CD14-positive monocyte (primary cell): ENCODE measurements at places on chromosomes 2 and 18.
A peak's percentile ranks its signal among the peaks of the same experiment; 100 is the strongest.

DNA sequence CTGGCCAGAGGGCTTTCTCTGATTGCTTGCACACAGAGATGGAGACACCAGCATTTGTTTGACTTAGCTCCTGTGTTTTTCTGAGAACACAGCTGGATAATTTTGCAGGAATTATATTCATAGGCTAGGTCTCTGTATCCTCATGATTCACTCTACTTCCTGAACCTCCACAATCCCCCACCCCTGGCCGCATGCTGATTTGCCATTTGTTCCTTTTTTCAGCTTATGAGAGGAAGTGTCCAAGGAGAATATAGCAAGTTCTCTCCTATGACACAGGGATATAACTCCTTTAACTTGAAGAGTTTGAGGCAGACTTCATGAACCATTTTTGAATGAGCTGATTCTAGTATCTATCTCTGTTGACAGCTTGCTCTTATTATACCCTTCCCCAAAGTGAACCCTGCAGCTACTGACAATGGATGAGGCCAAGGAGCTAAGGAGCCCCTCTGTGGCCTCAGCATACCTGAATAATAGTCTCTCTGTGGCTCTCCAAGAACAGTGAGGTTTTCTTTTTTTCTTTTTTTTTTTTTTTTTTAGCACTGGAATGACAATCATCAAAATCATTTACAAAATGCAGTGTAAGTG lies 15.4 kb downstream of the CAVIN2 start:
- no peak for DNase-seq

GRCh38 chr18:80225685-80226084 lies 21.6 kb downstream of the PARD6G start:
- no peak for DNase-seq

DNA sequence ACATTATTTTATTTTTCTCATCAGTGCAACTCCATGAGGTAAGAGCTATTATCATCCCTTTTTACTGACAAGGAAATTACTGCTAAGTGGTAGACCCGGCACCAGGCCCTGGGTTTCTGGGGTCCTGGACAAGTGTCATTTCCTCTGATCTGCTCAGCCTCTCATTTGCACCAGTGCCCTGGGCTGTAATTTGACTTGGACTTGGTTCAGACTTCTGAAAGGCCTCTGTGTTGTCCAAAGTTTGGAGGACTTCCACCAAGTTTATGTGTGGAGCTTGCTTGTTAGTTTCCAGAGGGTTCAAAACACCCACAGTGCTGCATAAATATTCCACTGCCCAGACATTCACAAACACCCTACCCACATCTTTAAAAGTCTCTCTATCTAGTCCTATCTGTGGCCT lies 44.0 kb upstream of the PPP1CB start:
- no peak for DNase-seq

DNA sequence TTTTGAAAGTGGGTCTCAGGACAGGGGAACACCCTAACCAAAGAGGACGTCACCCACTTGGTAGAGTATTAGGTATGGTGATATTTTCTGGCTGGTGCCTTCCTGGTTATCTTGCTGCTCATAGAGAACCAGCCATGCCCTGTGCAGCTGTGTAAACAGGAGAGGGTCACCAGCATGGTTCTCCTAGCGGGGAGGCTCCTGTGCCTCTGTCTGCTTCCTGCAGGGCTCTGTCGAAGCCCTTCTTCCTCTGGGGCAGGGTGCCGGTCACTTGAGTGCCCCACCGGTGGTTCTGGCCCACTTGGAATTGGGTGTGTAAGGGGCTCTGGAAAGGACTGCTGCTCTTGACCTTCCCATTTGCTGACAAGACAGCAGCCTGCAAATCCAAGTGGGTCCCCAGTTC lies 131.6 kb upstream of the MSH6 start:
- no peak for DNase-seq

GRCh38 chr18:66111018-66111417 lies 360.2 kb downstream of the CDH7 start:
- no peak for DNase-seq

- peak; percentile 90 for DNase-seq
These were observed 19.0 kb downstream of the INO80C start for GRCh38 chr18:35478520-35479435.

DNA sequence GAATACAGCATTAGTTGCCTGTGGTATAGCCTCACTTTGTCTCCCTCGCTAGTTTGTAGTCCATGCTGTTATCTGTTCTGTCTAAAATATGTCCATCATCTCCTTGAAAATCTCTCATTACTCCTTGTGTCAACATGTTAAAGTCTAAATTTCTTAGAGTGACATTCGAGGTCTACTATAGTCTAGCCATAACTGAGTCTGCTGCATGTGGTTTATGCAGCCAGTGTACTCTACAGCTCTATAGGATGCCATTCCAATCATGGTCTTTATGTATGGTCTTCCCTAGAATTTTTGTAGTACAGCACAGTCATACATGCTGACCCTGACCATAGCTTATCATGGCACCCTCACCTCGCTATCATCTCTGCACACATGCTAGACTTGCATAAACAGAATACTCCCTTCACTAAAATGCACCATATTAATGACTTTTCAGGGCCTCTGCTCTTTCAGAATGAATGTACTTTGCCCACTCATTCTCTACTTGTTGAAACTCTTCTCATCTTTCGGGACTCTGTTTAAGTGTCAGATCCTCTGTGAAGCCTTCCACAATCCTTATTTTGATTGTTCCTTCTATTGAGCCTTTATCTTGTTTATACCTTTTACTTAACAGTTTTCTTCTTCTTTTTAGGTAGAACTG lies 12.8 kb downstream of the TANK start:
- no peak for DNase-seq

DNA sequence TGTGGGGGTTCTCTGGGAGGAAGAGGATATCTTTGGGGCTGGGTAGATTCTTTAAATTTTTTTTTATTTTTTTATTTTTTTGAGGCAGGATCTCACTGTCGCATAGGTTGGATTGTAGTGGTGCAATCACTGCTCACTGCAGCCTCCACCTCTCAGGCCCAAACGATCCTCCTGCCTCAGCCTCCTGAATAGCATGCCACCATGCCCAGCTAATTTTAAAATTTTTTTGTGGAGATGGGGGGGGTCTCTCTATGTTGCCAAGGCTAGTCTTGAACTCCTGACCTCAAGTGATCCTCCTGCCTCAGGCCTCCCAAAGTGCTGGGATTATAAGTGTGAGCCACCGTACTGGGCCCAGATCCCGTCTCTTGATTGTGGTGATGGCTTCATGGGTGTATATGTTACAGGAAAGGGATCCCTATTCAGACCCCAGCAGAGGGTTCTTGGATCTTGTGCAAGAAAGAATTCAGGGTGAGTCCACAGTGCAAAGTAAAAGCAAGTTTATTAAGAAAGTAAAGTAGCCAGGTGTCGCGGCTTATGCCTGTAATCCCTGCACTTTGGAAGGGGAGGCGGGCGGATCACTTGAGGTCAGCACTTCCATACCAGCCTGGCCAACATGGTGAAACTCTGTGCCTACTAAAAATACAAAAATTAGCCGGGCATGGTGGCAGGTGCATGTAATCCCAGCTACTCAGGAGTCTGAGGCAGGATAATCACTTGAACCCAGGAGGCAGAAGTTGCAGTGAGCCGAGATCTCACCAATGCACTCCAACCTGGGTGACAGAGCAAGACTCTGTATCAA lies 2.0 kb upstream of the C2orf68 start:
- DNase-seq, result no peak

- no peak for DNase-seq
These were observed 69.3 kb downstream of the HDAC4 start for GRCh38 chr2:239331560-239331959.

- DNase-seq, result no peak
These were observed 299.1 kb downstream of the PAX3 start for GRCh38 chr2:221999717-222000116.

- DNase-seq, result no peak
These were observed 198.7 kb downstream of the MYCN start for GRCh38 chr2:16138811-16139662.

- DNase-seq, result no peak
These were observed 234.8 kb downstream of the NDUFA10 start for GRCh38 chr2:239790313-239790712.

DNA sequence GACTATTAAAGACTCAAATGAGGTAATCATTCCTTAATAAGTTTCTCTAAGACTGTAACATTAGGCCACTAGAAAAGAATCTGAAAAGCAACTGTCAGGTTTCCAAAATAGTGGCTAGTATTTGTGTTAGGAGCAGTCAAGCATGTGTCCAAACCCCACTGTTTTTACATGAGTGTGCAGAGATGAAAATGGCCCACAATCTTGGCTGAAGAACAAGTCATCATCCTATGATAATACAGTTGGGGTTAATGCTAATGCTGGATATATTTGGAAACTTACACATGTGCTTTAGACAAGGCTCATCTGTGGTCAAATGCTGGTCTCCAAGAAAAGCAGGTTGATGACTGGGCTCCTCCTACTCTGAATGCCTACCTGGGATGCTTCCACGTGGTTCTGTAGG lies 73.6 kb downstream of the MAIP1 start:
- no peak for DNase-seq

GRCh38 chr2:199441759-199442158 lies 16.0 kb downstream of the SATB2 start:
- DNase-seq, result no peak

GRCh38 chr18:51751901-51752300 lies 554.4 kb upstream of the MEX3C start:
- DNase-seq, result no peak

DNA sequence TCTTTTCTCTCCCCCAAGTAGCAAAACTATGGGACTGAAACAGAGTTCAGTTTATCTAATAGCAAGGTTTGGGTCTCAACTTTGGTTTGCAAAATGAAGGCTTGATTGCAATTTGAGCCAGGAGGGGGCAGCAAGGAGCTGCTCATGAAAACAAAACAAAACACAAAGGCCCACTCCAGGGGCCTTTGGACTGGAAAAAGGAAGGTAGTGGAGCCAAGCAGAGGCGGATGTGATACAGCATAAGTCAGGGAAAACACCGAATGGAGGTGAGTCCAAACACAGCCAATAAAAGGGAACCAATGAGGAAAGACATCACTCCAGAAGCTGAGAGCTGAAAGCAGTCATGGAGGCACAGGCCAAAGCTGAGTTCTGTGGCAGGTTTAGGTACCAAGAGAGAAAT lies 799.7 kb upstream of the ACVR2A start:
- DNase-seq, result peak; percentile 16
